Thyroid gland (tissue), 4 donors: ENCODE measurements at places on chromosomes 11 and 22.

GRCh38 chr11:69280451-69280850 is 13.5 kb upstream of the MYEOV start:
- DNase-seq = no peak

- no peak for DNase-seq
Observed at GRCh38 chr11:19805827-19806226, 93.2 kb downstream of the NAV2 start.

DNA sequence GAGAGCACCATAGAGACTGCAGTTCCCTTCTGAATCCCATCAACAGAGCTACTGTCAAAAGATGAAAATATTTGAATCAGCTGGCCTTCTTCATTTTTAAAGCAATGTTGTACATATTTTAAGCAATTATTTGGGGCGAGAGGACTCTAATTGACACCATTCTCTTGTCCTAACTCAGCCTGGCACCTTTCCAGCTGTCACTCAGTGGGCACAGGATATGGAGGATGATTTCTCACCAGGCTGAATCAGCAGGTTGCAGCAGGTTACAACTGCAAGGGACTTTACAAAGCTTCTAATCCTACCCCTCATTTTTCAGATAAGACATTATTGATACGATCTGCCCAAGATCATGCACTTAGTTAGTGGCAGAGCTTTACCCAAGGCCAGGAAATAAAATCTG is 11.9 kb upstream of the WT1 start:
- no peak for DNase-seq

DNA sequence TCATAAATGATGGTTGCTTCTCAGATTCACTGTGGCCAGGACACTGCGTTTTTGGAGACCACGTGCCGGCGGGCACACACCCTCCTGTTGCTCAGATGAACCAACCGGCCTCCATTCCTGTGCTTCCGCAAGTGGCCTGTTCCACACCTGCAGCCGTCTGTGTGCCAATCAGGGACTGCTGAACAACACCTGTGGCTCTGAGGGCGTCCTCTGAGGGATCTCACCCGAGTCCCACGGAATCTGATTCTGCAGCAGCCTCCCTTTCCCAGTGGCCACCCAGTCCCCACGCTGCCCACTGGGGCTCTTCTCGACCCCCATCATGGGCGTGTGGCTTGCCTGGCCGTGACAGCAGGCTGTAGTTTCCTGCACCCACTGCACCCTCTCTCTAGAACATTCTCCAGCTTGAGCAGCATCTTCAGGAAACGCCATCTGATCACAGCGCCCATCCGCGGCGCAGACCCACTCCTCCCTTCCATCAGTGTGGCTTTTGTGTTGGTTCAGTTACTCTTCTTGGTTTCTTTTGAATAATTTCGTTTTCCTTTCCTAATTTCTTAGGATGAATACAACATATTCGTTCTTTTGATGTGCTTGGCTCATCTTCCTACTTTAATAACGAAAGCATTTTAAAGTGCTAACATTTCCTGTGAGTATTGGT is 100.3 kb upstream of the SLC22A12 start:
- DNase-seq = no peak

DNA sequence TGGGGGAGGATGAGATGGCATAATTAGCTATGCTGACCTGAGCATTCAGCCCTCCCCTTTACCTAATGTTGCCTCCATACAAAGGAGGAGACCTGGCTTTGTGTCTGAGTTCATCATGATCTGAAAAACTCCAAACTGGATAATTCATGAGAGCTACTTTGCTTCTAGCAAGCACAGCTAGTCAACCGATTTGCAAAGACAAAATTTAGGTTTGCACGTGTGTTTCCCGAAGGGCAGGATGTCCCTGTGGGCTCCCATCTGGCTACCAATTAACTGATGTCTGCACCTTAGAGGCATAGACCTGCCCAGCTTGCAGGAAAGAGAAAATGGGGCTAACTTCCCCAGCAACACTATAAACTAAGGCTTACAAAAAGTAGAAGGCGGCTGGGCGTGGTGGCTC is 42.2 kb upstream of the POU2AF1 start:
- DNase-seq = no peak

- DNase-seq = no peak
Observed at GRCh38 chr11:93823210-93823609, 27.2 kb downstream of the VSTM5 start.

DNA sequence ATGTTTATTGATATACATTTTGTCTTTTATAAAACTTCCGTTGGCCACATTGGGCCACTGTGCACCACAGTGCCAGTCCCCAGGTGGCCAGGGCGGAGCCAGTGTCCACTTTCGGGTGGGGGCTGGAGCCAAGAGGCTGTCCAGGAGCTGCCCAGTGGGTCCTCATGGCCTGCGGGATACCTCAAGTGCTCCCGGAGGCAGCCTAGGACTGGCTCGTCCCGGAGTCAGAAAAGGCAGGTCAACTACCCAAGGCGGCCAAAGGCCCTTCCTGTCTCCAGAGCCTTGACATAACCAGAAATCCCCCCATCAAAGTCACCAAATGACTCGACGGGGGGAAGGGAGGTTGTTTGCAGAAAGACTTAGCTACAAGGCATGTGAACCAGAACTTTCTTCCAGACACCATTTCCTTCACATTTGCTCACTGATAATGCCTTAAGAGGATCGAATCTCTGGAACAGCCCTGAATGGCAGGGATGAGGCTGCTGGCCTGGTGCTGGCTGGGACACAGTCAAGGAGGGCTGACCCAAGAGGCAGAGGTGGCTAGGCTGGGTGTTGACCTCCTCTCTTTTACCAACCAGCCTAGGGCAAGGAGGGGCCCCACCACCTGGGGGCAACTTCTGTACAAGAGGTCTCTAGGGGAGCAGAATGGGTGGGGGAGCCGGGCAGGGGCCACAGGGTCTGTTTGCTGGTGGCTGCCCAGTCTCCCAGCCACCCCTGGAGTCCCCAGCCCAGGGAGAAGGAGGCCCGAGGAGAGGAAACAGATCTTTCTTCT is 8.4 kb downstream of the MRGPRF start:
- no peak for DNase-seq

- DNase-seq = no peak
Observed at GRCh38 chr11:73271936-73272679, at the start of gene P2RY6. Gene P2RY6 (plus strand): TSS chr11:73272338. CDS start chr11:73296519, 24,181 bp downstream.

DNA sequence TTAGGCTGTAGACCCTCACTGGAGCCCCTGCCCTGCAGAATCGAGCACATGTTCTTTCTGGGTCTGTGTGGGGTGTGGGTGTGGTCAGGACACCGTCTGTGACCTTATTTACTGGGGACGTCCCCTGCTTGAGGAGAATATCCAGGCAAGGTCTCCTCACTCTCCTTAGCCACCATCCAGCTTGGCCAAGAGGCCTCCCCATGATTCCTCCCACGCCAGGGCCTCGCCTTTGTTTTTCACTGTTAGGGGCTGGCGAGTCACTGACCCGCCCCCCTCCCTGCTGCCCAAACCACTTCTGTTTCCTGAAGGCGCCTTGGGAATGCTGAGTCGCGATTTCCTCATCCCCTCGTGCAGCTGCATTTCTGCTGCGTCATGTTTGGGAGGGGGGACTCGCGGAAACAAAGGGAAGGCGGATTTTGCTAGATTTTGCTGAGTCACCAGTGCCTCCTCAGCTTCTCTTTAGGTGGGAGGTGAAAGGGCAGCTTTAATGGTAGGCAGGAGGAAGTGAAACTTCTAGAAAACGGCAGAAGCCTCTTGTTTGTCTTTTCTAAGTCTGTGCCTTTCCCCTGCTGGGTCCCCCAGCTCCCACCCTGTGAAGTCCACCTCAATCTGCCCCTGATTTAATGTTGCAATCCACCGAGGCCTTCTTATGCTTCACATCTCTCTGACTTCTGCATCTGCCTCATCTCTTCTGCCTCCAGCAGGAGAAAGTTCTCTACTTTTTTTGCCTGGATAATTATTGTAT is 4.0 kb upstream of the HMOX1 start:
- DNase-seq = peak; percentile 97

DNA sequence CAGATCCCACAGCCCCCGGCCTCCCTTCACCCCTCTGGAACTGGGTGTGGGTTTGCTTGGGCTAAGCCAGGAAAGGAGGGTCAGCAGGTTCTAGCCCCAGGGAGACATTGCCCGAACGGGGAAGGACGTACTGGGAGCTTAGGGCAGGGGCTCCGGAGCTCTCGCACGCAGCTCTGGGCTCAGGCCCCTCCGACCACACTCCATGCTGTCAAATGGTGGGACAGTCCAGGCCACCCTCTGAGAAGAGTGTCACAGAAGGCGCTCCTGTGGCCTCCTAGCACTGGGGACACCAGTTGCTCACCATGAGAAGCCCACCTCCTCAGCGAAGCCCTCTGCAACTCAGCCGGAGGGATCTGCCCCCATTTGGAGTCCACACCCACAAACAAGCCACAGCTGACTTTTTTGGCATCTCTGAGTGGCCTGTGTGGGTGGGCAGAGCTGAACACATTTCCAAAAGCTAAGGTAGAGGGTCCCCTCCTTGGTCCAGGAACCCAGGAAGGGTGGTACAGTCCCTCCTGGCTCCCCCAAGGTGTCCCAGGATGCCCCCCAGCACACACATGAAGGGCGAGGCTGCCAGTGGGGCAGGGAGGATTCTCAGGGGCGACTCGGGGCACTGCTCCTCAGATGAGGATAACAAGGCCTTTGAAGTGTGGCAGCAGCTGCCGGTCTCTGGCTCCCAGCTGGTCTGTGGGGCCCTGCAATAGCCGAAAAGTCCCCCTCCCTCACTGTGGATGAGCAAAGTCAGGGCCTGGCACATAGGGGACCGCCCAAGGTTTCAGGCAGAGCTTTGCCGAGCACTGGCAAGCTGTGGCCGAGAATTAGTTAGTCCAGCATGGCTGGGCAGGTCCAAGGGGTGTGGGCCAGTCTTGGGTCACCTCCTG is 13.0 kb upstream of the TEF start:
- DNase-seq = no peak

DNA sequence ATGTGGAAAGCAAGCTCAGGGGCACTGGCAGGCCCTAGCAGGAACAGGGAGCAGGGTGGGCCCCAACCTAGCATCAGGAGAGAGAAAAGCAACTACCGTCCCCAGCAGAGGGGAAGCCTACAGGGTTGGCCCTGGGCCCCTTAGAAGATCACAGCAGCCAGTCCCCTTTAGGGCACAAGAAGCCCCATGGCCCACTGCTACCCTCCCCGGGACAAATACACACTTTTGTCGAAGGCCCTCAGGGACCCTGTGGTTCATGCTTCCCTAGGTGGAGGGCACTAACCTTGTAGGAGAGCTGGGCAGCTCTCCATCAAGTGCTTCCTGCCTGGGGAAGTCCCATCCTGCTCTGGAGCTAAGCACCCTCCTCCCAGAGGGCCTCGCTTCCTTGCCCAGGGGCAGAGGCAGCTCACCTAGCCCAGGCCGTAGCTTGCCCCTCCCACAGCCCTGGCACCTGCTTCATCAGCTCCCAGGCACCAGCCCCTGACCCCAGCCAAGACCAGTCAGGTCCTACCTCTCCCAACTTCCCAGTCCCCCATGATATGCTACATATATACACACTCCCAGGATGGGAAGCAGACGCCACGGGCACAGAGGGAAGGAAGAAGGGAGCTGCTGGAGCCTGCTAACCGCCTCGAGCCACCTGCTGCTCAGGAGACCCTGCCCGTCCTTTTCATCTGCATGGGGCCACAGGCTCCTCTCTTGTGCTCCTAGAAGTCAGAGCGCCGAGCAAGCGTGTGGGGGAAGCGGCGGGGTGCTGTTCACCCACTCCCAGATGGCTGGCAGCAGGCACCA is 20.1 kb downstream of the SUN2 start:
- peak; percentile 54 for DNase-seq
